ENCODE measurements at places on chromosomes 16 and 17.
A peak's percentile ranks its signal among the peaks of the same experiment; 100 is the strongest.

- no peak for DNase-seq
Measured at GRCh38 chr16:66899945-66900710, 18.6 kb downstream of the CDH16 start.

DNA sequence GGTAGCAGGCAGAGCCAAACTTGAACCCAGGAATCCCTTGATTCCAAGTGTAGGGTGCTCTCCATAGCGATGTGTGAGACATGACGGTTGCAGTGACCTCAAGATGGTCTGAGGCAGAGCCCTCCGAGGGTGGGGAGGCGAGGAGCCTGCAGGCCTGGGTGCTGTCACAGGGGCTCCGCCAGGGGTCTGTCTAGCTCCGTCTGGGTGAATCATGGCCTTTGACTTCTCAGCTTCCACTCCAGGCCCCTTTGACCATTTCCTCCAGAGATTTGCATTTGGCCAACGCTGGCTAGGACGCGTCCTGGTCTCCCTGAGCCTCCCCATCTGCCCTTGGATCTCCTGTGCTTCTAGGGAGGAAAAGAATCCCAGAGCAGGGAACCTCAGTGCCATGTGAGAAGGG lies 104.6 kb downstream of the RAP1GAP2 start:
- DNase-seq: no peak

DNA sequence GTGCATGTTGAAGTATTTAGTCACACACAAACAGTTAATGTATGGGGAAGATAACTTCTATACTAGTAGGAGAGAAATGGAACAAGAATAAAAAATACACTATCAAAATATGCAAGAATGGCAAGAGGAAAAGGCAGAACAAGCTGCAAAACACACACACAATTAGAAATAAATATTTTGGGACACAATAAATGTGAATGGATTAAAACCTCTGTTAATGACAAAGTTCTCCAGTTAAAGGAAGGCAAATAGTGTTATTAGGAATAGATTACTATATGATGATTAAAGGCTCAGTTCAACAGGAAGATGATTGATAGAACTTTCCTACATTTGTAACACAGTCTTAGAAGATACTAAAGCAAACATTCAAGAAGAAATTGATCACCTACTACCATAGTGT lies 106.3 kb upstream of the ZNF750 start:
- no peak for DNase-seq

DNA sequence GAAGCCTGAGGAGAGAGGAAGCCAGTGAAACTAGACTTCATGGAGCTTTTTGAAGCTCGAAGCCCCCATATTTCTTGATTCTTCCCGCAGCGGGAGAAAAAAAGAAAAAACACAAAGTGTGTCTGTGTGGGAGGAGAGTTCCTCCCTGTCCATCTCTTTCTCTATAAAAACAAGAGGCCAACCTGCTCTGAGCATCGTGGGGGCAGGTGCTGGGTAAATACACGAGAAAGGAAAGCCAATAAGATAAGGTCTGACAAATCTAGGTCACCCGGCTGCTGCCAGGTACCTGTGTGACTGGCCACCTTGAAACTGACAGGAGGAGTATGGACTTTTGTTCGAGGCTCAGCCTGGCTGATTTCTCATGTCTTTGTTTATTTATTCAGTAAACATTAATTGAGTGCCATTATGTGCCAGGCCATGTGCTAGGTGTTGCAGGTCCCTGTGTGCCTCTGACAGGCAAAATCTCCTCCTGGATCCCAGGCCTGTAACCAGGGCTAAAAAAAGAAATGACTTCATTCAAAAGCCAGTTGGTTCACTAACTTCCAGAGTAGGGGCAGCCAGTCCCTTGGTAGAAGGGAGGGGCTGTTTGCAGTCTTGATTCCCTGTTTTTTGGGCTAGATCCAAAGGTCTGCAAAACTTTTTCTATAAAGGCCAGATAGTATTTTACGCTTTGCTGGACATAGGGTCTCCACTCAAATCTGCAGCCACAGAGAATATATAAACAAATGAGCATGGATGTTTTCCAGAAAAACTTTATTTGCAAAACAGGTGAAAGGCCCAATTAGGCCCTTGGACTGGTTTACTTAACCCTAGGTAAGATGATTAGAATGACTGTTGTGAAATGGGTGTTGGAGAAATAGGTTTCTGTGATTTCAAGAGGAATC lies 35.6 kb downstream of the YPEL2 start:
- no peak for DNase-seq

- peak; percentile 87 for DNase-seq
Measured at GRCh38 chr17:41687828-41688640, 651 bp upstream of the EIF1 start.

DNA sequence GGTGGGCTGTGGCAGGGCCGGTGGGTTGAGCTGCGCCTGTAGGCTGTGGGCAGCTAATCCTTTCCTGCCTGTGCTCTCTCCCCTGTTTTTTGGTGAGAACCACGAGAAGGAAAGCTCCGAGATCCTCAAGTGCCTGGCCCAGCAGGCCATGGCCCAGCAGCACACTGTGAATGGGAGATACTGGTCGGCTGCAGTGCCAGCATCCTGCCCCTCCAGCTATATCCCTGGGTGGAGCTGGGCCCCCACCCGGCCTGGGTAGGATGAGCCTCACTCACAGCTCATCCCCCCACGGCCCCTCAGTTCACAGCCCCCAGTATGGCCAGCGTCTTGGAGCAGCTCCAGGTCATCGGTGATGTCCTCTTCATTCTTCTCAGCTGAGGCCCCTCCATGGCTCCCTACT lies 164.4 kb upstream of the ZNF267 start:
- no peak for DNase-seq

GRCh38 chr17:5210091-5210490 lies 18.4 kb upstream of the ZNF594 start:
- DNase-seq: peak; percentile 80

GRCh38 chr16:269061-269796 lies 6.5 kb downstream of the RGS11 start:
- DNase-seq: no peak

DNA sequence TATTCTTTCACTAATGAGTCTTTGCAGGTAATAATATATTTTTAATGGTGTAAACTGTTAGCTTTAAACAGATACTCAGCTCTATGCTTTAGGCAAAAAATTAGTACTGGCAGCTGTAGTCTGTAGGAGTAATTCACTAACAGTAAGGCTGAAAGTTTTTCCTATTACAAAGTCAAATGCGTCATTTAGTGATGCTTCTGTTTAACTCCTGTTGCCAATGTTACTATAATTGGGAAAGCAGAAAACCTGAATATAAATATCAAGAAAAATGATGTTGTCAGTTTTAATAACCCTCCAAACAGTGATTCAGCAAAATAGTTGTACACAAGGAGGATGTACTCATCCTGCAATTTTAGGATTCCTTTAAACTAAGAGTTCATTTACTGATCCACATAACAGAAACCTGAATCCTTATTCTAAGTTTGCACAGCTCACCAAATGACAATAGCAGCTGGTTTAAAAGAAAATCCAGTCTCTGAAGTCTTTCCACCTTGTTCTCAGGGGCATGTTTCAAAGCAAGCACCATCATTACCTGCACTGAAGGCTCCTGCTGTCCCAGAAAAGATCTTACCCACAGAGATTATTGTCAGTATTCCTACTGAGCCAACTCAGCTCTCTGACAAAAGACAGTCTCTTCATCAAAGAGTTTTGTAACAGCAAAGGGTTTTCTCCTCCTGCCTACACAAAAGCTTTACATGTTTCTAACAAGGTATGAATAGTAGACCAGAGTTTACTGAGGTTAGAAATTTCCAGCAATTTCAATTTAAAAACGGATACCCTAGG lies 4.2 kb downstream of the CDR2 start:
- DNase-seq: no peak

- DNase-seq: no peak
Measured at GRCh38 chr17:36728030-36728991, 126.9 kb downstream of the MRM1 start.

- no peak for DNase-seq
Measured at GRCh38 chr17:76351526-76352071, 2.1 kb downstream of the PRPSAP1 start.

DNA sequence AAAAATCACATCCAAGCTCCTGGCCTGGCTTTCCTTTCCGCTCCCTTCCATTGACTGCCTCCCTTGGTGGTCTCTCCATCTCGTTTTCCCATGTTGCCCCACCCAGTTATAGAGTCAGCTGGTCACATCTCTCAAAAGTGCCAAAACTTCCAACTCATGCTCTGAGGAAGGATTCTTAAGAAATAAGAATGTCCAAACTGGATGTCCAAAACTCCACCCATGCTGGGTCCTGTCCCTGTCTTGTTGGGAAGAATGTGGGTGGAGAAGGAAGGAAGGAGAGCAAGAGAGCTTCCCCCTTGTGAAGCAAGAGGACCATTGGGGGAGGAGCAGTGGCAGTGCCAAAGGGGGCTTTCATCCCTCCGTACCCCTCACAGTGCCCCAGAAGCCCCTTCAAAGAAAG lies 44.6 kb upstream of the MAP3K14 start:
- peak; percentile 6 for DNase-seq

DNA sequence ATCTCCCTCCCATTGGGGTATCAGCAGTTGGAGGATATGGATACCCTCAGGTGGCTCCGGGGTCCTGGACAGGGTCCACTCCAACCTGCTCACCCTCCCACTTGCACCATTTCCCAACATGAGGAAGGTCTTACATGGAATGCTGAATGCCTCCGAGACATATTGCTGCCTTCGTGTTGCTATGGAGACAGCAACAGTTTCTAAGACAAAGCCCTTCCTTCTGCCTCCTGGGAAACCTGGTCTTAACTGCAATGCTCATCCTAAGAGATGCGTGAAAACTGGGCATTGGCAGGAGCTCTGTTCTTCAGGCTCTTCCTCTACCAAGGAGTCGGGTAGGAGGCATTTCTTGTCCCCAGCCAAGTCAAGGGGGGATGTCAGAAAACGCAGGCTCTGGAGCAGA lies 45.2 kb downstream of the ST3GAL2 start:
- DNase-seq: no peak

DNA sequence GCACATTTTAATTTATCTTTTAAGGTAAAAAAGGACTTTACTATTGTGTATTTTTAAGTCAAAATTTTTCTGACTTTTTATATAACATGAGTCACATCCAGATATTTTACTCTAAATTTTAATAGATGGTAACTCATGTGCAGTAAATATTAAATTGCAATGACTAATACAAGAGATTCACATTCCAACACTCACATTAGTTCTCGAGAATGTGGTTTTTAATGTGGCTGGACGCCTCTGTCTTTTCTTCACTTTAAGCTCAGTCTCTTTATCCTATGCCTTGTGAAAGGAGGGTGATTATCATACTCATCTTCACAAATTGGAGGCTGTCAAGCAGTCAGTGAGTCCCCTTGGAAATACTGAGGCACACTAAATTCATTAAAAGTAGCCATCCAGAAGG lies 315.6 kb downstream of the HS3ST3B1 start:
- DNase-seq: no peak

GRCh38 chr17:75094871-75095399 lies 7.2 kb downstream of the SLC16A5 start:
- DNase-seq: no peak

DNA sequence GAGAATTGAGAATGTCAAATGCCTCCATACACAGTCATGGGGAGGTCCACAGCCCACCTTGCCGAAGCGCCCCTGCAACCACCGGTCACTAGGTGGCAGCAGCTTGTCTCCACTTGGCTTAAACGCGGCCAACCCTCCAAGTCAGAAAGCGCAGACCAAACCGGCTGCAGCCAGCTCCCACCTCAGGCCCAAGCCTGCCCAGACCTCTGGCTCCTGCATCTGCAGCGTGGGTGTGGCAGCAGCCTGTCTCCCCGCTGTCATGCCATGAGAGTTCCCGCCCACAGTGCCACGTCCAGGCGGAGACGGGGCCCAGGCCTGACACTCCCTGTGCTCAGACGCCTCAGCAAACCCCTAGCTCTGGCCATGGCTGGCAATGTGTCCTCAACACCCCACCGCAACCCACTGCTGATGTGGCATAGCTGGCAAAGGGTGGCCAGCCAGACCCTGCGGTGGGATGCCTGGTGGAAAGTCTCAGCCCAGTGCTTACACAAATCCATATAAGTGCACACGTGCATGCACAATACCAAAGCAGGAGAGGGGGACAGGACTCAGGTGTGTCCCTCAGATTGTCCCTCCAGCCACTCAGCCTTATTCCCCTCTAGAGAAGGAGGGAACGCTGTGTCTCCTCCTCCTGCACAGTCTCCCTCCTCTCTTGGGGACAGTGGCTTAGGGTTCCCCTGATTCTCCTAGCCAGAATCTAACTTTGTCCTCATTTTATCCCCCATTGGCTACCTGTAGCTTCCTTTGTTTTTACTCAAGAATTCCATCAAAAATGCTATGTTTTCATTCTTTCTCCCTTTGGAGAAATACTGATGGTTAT lies 10.9 kb downstream of the COPZ2 start:
- peak; percentile 93 for DNase-seq

DNA sequence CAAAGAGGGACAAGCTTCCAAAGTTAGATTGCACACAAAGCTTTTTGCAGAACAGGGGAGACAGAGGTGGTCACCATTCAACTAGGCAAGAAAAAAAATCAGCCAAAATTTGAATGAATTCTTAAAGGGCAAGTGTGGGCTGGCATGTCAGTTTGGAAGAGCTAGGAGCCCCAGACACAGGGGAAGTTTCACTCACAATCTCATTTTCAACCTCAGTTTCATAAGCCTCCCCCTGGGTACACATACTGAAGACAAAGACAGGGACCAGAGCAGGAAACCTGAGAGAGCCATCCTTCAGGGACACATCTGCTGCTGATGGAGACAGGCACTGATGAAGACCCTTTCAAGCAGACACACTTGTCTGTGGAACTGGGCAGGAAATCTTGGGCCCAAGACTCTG lies 106.3 kb upstream of the PSMD7 start:
- no peak for DNase-seq

DNA sequence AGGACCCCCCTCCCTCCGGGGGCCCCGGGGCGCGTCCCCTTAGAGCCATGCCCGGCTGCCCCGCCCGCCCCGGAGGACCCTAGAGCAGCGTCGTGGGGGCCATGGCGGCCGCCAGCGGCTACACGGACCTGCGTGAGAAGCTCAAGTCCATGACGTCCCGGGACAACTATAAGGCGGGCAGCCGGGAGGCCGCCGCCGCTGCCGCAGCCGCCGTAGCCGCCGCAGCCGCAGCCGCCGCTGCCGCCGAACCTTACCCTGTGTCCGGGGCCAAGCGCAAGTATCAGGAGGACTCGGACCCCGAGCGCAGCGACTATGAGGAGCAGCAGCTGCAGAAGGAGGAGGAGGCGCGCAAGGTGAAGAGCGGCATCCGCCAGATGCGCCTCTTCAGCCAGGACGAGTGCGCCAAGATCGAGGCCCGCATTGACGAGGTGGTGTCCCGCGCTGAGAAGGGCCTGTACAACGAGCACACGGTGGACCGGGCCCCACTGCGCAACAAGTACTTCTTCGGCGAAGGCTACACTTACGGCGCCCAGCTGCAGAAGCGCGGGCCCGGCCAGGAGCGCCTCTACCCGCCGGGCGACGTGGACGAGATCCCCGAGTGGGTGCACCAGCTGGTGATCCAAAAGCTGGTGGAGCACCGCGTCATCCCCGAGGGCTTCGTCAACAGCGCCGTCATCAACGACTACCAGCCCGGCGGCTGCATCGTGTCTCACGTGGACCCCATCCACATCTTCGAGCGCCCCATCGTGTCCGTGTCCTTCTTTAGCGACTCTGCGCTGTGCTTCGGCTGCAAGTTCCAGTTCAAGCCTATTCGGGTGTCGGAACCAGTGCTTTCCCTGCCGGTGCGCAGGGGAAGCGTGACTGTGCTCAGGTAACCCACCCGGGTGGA lies 759 bp downstream of the ALKBH5 start:
- peak; percentile 92 for DNase-seq

Data from spleen (tissue), 13 donors.